ENCODE measurements at places on chromosomes 5 and 9.

DNA sequence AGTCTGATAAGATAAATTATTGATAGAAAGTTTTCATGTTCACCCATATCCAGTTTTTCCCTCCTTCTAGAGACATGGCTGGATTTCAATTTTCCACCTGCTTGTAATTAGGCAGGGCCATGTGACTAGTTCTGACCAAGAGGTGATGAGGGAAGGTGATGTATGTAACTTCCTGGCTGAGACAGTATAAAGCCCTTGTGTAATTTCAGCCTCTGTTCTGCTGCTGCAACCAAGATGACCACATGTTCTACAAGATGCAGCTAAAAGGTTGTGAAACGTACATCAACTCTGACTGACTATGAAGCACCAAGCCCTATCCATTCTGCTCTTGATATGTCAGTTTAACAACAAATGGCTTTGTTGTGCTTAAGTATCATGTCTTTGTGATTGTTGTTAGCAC, 376.5 kb upstream of the DAB2 start:
- no peak for DNase-seq

DNA sequence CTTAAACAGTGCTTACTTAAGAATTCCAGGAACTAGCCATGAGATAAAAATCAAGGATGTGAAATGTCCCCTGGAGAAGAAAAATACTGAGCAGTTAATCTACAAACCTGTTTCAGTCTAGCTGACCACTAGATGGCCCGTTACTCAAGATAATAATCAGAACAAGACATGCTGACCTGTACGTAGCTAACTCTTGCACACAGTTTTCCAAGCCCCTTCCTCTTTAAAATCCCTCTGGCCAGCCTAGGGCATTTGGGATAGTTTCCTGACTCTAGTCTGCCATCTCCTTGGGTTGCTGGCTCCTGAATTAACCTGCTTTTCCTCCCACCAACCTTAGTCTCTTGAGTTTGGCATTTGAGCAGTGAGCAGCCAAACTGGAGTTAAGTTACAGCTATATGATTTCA, 59.2 kb upstream of the TRAF1 start:
- DNase-seq = no peak

DNA sequence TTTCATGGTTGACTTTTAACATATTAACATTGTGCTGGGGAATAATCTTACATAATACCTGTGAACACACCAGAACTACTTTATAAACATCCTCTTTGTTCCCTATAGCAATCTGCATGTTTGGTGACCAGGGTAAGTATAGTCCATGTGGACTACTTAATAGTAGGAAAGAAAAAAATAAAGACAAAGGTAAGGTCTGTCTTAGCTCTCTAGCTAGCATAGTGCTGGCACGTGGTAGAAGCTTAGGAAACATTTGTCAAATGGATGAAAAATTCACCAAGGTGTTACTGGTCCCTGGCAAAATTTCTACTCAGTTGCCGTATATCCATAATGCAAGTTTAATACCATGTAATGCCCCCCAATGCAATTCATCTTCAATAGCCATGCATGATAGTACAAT, 78.6 kb upstream of the ABCA1 start:
- no peak for DNase-seq

- no peak for DNase-seq
These were observed 131.8 kb downstream of the ADAMTSL1 start for GRCh38 chr9:18605766-18606180.

DNA sequence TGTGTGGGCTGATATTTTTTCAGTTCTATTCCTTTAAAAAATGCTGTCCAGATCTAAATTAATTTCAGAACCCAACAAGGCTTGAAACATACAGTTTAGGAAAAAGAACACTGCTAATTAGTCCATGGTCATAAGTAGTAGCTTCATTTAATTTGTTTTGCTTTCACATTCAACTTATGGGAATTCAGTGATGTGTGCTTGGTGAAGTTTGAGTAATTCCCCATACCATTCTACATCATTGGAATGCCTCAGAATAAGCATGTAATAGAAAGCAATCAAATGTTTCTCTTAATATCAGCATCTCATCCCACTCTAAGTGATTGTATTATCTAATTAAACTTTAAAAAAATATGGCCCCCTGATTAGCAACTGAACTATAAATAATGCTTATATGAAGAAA, 2.7 kb downstream of the CNTLN start:
- DNase-seq = no peak

- no peak for DNase-seq
These were observed 141.7 kb upstream of the STK32A start for GRCh38 chr5:147093138-147093537.

GRCh38 chr5:129199308-129199707, 104.8 kb downstream of the ISOC1 start:
- DNase-seq = no peak

GRCh38 chr9:123540457-123540856, 184.5 kb downstream of the CRB2 start:
- no peak for DNase-seq

DNA sequence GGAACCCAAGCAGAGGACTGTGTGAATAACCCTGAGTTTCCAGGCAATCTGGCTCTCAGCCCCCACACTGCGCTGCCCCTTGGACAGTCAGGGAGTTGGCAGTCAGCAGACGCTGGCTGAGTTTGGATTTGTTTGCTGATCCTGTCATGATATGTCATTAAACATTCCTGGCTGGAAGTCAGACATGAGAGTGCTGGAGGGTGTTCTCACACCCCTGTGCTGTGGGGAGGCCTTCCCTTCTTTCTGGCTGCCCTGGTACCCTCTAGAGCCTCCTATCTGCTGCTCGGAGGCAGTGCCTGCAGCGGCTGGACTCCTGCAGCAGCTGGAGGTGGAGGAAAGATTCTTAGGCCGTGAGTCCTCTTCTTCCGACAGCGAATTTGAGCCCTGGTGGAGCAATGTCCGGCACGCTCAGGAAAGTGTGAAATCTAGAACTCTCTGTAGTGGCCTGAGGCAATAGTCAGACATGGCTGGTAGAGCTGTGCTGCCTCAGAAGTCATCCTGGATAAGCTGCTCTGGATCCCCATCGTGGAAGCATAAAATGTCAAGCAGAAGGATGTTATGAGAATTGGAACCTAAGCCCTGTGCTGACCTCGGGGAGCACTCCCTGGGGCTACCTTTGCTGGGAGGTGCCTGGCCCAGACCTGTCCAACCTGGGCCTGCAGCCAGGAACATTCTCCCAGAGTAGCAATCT, 72.0 kb downstream of the PDE8B start:
- no peak for DNase-seq

DNA sequence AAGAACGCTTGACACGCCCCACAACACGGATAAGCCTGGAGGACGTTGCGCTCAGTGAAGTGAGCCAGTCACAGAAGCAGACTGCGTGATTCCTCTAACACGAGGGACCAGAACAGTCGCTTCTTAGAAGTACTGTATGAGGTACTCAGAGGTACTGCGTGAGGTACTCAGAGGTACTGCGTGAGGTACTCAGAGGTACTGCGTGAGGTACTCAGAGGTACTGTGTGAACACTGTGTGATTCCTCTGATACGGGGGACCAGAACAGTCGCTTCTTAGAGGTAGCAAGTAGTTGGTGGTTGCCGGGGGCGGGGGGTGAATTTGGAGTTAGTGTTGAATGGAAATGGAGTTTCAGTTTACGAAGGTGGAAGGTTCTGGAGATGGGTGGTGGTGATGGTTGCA, 5.8 kb downstream of the NDUFS6 start:
- no peak for DNase-seq

DNA sequence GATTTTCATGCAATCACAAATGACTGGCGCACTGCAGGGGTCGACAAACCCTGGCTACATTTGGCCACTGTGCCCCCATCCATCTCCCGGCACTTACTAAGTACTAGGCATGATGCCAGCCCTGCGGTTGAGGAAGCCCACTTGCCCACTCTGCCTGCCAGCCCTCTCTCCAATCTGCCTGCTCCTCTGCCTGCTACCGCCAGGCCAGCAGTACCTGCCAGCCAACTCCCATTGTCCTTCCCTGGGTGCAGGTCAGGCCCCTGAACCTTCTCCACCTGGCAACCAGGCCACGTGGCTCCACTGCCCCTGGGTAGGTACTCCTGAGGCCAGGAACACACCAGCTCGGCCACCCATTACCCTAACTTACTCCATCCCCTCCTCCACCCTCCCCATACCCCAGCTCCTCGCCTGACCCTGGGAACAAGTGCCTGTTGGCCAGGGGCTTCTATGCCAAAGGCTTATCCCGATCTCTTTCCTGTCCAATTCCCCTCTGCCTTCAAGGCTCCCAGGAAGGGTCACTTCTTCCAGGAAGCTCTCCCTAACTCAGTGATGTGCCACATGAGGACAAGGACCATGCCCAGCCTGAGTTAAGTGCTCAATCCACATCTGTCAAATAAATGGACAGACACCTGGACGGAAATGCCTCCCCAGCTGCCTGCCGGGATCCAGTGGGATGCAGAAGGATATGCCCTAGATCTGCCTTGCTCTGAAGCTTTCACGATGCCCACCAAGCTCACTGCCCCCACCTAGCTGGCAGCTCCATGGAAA, 6.6 kb downstream of the EEIG1 start:
- DNase-seq = no peak

DNA sequence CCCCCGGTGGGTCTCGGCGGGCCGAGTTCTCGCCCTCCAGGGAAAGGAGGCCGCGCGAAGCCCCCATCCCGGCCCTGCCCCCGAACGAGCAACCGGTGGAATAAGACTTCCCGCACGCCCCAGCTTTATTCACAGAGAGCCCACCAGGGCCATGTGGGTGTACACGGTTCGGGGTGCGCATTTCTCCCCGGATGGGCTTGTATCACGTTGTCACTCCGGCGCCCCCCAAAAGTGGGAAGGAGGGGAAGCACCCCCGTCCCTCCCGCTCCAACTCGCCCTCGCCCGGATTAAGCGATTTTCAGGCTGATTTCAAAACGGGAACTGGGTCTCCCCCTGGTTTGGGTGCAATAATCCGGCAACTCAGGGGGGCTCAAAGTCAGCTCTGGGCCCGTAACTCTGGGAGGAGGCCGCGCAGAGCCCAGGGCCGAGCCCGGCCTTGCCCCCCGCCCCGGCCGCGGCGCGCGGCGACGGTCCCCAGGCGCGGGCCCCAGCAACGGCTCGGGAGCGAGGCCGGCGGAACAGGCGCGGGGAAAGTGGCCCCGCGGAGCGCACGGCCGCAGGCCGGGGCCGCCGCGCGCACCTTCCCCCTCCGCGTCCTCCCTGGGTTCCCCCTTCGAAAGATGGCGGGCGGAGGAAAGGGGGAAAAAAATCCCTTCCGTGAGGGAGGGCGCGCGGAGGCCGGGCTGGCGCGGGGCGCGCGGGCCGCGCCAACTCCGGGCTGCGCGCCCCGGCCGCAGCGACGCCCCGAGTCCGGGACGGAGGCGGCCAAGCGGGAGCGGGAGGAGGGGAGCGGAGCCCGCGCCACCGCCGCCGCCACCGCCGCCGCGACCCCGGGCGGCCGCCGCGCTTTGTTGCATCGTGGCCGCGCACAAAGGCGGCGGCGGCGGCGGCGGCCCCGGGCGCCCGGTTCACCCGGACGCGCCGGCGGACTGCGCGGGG, 644 bp downstream of the BRD3 start:
- DNase-seq = no peak

DNA sequence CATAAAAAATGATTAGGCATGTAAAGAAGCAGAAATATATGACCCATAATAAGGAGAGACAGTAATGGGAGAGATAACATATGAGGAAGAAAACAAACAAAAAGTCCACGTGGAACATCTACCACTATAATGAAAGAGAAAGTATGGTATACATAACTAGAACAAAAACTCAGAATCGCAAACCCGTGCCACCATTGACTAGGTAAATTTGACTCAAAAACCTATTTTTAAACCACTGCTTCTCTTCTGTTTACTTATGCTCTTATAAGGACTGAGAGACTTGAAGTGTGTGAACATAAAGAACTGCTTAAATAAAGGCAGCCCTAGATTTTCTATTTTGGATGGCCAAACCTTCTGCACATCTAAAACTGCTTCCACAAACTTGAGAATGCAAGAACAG, 330.7 kb downstream of the CAAP1 start:
- no peak for DNase-seq

- peak; percentile 7 for DNase-seq
These were observed 234.3 kb upstream of the ANKH start for GRCh38 chr5:15105799-15106393.

- DNase-seq = no peak
These were observed 80.7 kb downstream of the PRRT1B start for GRCh38 chr9:131625790-131626670.

DNA sequence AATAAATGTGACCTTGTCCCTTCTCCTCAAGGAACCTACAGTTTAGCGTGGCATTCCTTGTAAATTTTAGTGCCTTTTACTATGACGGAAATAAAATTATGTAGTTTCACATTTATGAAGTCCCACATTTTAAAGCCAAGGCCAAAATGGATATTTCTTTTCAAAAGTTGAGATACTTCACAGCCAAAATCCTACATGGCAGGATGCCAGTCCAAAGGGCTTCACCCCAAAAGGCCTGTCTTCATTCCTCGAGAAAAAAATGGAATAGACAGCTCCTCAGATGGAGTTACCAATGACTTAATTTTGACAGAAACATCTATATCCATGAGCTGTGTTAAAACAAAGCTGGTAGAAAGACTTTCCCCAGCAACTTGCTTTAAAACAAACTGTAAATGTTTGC, 211.2 kb downstream of the GLIS3 start:
- no peak for DNase-seq

DNA sequence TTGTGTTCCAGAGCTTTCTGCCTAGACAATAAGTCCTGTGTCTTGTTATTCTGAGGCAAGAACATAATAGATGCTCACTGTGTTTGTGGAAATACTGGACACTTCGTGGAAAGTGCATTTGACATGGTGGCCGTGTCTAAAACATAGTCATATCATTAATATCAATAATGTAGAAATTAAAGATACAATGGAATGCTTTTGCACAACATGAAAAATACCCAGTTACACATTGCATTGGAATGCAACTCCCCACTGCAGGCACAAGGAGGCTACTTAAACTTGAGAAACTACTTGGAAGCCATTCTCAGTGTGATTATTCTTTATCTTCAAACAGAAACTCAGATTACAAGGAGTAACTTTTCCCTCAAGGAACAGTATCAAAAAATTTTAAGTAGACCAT, 145.3 kb upstream of the ZNF462 start:
- no peak for DNase-seq

- no peak for DNase-seq
These were observed 101.6 kb downstream of the CDH12 start for GRCh38 chr5:22751536-22751935.

DNA sequence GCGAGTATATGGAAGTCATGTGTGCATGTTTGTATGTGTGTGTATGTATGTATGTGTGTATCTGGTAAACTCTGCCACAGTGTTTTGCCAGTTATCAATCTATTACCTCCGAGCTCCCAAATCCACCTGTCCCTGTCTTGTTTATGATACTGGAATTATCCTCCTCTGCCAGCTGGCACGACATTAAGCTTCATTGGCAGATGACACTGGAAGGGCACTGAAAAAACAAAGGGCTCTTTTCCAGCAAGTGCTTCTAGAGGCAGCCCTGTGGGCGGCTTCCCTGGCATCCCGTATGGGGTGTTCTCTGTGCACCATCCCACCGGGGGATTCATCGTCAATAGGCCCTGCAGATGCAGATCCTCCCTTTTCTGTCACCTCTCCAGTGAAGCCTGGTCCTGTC, 221.5 kb downstream of the MSX2 start:
- no peak for DNase-seq
